ENCODE measurements at places on chromosomes 7 and 10. TPM values are rescaled to one million over a fixed set of nuclear protein-coding genes. Genes with fewer than 3 reads are reported as not detected.
A peak's percentile ranks its signal among the peaks of the same experiment; 100 is the strongest.

DNA sequence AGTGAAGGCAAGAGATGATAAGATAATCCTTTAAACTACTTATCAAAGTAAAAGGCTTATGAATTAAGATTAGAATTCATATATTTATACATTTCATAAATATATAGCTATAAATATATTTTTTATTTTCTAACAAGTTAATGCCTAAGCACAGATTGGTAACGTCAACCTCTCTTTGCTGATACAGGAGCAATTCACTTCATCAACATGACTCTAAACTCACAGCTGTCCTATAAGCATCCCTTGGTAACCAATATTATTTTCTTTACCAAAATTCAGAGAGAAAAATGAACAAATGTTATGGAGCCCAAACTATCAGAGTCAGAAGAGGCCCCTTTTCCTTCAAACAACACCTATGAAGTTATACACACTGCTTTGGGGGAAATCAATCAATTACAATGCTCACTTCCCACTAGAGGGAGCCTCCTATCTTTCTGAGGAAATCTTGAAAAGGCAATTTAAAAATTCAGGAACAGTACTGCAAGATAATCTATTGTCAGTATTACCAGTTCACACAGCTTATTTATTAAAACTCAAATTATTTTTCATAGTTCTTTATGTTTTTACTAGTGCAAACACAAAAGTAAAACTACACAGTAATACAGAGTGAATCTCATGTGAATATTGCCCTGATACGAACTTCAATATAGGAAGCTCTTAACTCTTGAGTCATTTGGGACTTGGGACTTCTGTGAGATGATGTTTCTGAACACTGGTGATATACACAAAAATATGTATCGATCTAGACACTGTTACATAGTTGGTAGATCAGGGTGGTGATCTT is 51.0 kb upstream of the NOBOX start:
- H3K27ac ChIP-seq: no peak overlapping the region
- DNase-seq: peak; percentile 15
- no peaks in the 10 kb centered on the region for H3K36me3 ChIP-seq
- H3K27me3 ChIP-seq: no peaks in the 10 kb centered on the region
- no peaks in the 10 kb centered on the region for H3K4me1 ChIP-seq

CYP3A4 gene
- 0.04 TPM for total RNA-seq

DNA sequence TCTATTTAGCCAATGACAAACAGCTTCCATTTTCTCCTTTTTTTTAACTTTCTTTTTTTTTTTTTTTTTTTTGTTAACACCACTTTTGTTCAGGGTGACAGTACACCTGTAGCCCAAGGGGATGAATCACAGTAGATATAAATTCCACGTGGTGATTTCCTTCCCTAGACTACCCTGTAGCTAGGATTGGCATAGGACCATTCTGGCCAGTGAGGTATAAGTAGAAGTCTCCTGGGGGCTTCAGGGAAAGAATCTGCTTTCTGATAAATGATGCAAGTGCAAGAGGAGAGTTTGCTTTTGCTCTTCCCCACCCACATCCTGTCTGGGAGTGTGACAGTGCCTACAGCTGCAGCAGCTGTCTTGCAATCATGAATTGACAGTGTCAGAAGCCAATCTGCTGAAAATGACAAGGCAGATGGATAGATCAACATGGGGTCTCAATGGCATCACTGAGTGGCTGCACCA is 63.2 kb upstream of the TOMM7 start:
- no peaks in the 10 kb centered on the region for H3K27me3 ChIP-seq
- no peaks in the 10 kb centered on the region for H3K36me3 ChIP-seq
- peak; percentile 34 for DNase-seq
- no peak overlapping the region for H3K4me3 ChIP-seq
- no peak overlapping the region for H3K27ac ChIP-seq
- H3K4me1 ChIP-seq: peaks cover 2% of the 10 kb centered on the region

DNA sequence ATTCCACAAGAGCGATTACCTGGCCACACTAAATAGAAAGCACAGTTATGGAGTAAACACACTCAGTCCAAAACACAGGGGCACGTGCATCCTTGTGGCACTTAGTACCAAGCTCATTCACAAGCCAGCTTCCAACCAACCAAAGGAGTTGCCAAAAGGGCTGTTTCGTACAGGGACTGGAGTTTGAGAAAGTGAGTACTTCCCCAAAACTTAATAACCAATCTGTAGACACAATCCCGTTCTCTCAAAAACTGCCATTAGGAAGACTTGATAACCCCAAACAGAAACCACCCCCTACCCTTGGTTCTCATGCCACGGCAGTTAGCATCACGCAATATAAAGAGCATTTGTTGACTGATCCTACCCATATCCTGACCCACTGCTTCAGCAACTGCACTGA is 166.2 kb upstream of the ASAH2 start:
- H3K4me1 ChIP-seq: peaks cover 4% of the 10 kb centered on the region
- no peaks in the 10 kb centered on the region for H3K27me3 ChIP-seq
- H3K36me3 ChIP-seq: no peaks in the 10 kb centered on the region
- peak overlapping the region; percentile 77 for H3K4me3 ChIP-seq
- H3K27ac ChIP-seq: peak overlapping the region; percentile 65
- DNase-seq: peak; percentile 53

ADGRA1 gene
- total RNA-seq: 0.80 TPM

PCDH15 gene
- 0.27 TPM for total RNA-seq

HOXA9 gene
- 16.6 TPM for total RNA-seq

PAPSS2 gene
- total RNA-seq: 10.9 TPM

GRCh38 chr7:17580141-17580540 is 281.7 kb downstream of the AHR start:
- H3K27me3 ChIP-seq: no peaks in the 10 kb centered on the region
- H3K36me3 ChIP-seq: no peaks in the 10 kb centered on the region
- no peaks in the 10 kb centered on the region for H3K4me1 ChIP-seq
- no peak overlapping the region for H3K27ac ChIP-seq
- DNase-seq: no peak

DNA sequence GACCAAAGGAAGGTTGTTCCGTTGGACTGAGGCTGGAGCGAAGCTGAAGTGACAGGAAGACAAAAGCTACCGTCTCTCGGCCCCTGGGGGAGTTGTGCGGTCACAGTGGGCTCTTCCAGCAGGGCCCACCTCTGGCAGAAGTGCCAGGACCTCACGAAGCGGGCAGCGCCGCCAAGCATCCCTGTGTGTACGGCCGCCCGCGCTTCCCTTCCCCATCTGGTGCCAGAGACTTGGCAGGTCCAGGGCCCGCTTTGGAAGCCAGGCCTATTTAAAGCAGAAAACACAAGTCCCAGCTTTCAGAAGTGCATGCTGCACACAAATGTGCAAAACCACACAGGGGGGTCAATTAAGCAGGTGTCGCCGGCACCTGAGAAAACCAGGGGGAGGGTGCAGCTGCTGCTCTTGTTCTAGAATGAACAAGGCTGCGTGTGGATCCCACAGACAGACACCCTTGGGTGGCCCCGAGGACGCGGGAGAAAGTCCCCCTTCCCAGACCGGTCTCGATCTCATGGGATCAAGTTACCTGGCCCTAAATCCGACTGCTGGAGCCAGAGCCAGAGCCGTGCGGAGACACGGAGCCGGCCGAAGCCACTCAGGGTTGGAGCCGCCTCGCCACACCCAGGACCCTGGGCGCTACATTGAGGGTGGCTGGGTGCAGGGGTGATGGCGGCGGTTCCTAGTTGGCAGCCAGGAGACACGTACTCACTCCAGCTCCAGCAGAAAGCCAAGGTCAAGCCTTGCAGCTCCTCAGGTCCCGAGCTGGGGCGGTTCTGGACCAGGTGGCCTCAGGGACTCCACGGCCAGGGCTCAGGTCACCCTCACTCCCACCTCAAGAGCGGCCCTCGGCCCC is 51.8 kb upstream of the PPP2R2D start:
- no peak for DNase-seq
- no peak overlapping the region for H3K4me3 ChIP-seq
- H3K27me3 ChIP-seq: peaks cover 2% of the 10 kb centered on the region
- no peaks in the 10 kb centered on the region for H3K36me3 ChIP-seq
- H3K27ac ChIP-seq: no peak overlapping the region

SLC16A12 gene
- 1.2 TPM for total RNA-seq

DNA sequence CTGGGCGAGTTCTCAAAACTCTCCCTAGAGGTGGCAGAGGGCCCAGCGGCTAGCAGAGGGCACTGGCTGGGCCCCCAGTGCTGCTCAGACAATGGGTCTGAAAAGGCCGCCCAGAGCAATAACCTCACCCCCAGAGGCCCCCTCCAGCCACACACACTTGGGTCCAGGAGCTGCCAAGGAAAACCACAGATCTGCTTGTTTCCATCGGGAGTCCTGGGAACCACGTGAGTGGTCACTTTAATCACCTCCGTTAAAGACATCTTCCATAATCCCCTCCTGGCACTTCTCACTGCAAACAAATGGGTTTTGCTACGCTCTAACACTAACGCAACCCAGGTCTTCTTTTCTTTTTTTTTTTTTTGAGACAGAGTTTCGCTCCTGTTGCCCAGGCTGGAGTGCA is 30.0 kb downstream of the NUDT1 start:
- DNase-seq: no peak
- H3K36me3 ChIP-seq: peaks cover 42% of the 10 kb centered on the region
- H3K27me3 ChIP-seq: no peaks in the 10 kb centered on the region
- H3K27ac ChIP-seq: no peak overlapping the region
- peaks cover 11% of the 10 kb centered on the region for H3K4me1 ChIP-seq

ZNF479 gene
- total RNA-seq: not detected

LRRC17 gene
- 43.8 TPM for total RNA-seq
